ENCODE measurements at places on chromosomes 16 and 17.

DNA sequence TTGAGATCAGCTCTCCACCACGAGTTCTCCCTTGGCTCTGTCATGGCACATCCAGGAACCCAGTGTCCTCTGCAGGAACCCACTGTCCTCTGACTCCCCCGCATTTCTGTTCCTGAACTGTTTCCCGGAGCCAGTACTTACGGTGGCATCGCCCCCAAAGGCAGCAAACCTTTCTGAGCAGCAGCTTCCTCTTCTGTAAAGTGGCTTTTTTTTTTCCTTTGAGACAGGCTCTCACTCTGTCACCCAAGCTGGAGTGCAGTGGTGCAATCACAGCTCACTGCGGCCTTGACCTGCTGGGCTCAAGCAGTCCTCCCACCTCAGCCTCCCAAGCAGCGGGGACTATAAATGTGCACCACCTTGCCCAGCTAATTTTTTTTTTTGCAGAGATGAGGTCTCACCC, 32.2 kb downstream of the NAGPA start:
- DNase-seq, result no peak

GRCh38 chr17:64950871-64951270, 31.6 kb upstream of the LRRC37A3 start:
- DNase-seq, result no peak

GRCh38 chr17:82527898-82528297, 8.4 kb downstream of the FOXK2 start:
- no peak for DNase-seq

DNA sequence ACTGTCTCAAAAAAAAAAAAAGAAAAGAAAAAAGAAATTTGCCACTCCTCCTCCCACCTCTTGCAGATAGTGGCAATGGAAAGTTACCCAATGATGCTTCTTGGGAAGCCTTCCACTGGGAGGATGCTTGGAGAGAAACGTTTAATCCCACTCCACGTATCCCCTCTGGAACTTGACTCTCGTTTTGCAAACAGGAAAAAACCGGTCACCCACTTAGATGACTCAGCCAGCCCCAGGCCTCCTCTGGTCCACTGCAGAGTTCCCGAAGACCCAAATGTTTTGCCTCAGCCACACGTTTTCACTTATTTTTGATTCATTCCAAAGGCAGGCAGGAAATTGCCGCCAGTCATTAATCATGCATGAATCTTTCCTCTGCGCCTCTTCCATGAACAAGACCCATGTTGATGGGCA, 9.3 kb upstream of the TNFRSF17 start:
- DNase-seq, result no peak

GRCh38 chr17:6323626-6324356, 111.1 kb downstream of the AIPL1 start:
- DNase-seq, result no peak

DNA sequence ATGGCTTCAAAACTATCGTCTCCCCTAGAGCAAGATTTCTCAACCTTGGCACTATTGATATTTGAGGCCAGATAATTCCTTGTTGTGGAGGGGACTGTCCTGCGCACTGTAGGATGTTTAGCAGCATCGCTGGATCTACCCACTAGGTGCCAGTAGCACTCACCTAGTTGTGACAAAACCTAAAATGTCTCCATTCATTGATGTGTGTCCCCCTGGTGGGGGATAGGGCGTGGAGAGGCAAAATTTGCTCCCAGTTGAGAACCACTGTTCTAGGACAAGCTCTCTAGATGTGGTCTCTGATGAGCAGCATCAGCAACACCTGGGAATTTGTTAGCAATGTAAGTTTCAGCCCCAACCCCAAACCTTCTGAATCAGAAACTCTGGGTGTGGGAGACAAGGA, 259.0 kb downstream of the XYLT1 start:
- DNase-seq, result no peak

- DNase-seq, result no peak
Observed at GRCh38 chr17:19410875-19411620, at the start of gene RNF112. Gene RNF112 (plus strand): TSS chr17:19411232. CDS start chr17:19411409, 177 bp downstream.

DNA sequence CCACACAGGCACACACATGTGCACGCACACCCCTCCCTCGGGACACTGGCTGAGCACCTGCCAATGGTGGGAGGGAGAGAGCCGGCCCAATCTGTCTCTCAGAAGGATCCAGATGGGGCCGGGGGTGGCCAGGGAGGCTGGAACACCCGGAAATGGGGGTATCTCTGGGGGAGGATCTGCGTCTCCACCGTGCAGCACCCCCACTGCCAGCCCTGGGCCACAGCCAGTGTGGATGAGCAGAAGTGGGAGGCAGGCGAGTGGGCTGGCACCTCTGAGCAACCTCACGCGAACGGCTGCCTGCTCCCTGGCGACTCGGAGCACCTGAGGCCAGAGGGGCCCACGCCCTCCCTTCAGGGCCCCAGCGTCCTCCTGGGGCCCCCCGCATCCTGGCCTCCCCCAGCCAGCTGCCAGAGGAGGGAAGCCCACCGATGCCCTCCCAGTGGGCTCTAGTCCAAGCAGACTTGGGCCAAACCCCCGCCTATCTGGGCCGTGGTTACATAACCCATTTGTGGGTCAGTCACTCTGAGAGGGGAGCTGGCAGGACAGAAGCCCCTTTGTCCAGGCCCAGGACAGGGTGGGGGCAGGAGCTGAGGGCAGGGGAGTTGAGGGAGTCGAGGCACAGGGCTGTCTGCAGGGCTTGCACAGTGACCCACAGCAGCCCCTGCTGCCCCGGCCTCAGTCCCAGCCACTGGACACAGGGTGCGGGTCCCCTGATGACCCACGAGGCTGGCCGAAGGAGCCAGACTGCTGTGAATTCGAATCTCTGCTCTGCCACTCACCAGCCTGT, 5.6 kb downstream of the CASKIN1 start:
- DNase-seq, result no peak

DNA sequence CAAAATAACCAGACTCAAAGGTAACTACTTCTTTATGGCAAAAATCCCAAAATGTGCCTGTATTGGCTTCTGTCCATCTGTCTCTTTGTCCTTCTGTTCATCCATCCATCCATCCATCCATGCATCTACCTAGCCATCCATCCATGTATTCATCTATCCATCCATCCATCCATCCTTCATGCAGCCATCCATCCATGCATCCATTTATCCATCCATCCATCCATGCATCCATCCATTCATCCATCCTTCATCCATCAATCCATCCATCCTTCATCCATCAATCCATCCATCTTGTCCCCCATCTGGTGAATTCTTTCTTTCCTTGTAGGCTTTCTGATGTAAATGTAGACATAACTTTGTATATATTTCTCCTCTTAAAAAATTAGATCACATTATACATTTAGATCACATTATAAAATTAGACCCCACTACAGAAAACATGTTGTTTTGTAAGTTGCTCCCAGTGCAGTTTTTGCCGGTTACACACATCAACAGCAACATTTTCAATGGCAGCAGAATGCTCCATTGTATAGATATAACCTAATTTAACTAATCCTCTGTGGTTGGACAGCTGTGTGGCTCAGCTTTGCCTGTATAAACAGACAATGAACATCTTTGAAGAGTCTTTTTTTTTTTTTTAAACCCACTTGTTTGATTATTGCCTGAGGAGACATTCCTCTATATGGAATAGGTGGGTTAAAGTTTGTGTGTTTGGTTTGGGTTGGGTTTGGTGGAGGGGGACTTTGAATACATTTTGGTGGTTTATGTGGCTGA, 72.0 kb downstream of the MSI2 start:
- no peak for DNase-seq

- DNase-seq, result no peak
Observed at GRCh38 chr16:15489016-15489415, 54.6 kb downstream of the BMERB1 start.

DNA sequence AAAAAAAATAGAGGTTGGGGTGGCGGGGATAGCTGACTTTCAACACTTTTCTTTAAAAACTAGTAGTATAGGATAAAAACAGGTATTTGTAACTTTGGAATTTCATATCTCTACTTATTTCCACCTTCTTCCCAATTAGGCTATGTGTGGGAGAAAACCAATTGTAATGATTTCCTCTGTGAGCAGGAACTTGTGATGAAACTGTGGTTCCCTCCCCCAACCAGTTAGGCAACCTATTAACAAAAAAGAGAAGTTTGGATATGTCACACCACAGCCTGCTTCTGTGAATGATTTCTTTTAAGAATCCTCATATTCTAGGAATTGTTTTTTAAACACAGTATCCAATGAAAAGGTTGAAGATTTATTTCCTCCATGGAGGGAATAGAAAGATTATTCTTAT, 1.9 kb downstream of the IGSF6 start:
- DNase-seq, result no peak

GRCh38 chr16:12340151-12340733, 363.7 kb downstream of the SNX29 start:
- DNase-seq, result no peak

GRCh38 chr17:70109497-70109896, 34.5 kb downstream of the KCNJ16 start:
- DNase-seq, result no peak

- no peak for DNase-seq
Observed at GRCh38 chr16:88549671-88550245, 20.4 kb upstream of the ZC3H18 start.

DNA sequence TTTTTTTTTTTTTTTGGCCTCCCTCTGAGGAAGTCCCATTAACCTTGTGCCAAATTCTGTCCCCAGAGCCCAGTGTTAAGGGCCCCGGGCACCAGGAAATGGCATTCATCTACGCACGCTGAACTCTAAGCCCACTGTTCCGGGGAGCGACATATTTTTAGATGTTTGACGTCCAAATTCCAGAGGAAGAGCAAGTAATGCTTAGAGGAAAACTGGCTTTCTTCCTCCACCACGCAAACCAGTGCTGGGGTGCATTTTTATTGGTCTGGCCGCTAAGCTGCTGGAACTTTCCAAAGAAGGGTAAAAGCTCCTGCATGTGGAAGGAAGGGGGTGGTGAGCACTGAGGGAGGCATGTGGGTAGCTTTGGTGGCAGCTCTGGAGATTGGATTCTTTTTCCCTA, 8.3 kb downstream of the WFDC1 start:
- DNase-seq, result no peak

GRCh38 chr17:49527927-49528651, 33.0 kb downstream of the NGFR start:
- DNase-seq, result no peak

DNA sequence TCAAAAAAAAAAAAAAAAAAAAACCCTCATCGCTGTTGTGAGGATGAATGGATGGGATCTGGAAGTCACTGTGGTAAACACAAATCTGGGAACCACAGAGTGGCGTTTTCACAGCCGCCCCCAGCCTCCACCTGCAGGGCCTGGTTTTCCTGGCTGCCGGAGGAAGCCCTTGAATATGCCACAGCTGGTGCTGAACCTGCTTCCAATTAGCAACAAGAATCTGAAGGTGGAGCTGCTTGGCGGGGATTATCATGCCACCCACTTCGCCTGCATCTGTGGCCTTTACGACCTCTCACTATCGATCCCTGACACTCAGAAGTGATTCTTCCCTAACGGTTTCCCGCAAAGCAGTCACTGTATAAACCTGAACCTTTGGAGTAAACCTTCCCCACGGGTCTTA, 16.1 kb downstream of the MRM3 start:
- no peak for DNase-seq

DNA sequence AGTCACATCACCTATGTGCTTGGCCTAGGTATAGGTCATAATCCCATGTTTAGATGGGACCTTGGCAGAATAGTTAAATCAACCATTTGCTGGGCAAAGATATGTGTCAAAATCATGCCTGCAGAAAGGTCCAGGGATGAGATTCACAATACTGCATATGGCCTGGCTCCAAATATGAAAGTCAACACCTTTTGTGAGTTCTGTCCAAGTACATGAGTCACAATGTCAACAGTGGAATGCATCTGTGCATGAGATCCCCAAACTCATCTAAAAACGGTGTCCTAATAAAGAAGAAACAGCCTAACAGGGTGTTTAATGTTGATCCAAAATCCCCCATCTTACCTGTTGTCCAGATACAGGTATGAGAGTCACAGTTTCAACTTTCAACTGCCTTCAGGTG, 1847.5 kb downstream of the TP53TG3F start:
- no peak for DNase-seq

- DNase-seq, result no peak
Observed at GRCh38 chr17:78739331-78739931, 42.6 kb downstream of the CYTH1 start.

- no peak for DNase-seq
Observed at GRCh38 chr16:83630979-83631378, 176.8 kb upstream of the HSBP1 start.

- DNase-seq, result no peak
Observed at GRCh38 chr16:88602091-88602490, 31.9 kb downstream of the ZC3H18 start.

- no peak for DNase-seq
Observed at GRCh38 chr16:74325641-74326040, 29.0 kb downstream of the PSMD7 start.

GRCh38 chr17:77436058-77436442, 295.3 kb downstream of the SEC14L1 start:
- DNase-seq, result no peak

GRCh38 chr16:72482695-72483094, 310.7 kb upstream of the PMFBP1 start:
- no peak for DNase-seq

GRCh38 chr16:16150117-16150877, 73.0 kb downstream of the ABCC6 start:
- DNase-seq, result no peak

- DNase-seq, result no peak
Observed at GRCh38 chr17:40604327-40605080, 39.2 kb upstream of the CCR7 start.

All from T-helper 22 cell (primary cell).